Ureter (tissue), 1 donor: ENCODE measurements at places on chromosomes 5 and 9. TPM values are rescaled to one million over a fixed set of nuclear protein-coding genes. Genes with fewer than 3 reads are reported as not detected.

ITGA2 gene
- total RNA-seq, result 40.5 TPM

MCTP1 gene
- total RNA-seq, result 35.8 TPM

SLC1A1 gene
- total RNA-seq, result 5.0 TPM

AHRR gene
- total RNA-seq, result 7.4 TPM

DNA sequence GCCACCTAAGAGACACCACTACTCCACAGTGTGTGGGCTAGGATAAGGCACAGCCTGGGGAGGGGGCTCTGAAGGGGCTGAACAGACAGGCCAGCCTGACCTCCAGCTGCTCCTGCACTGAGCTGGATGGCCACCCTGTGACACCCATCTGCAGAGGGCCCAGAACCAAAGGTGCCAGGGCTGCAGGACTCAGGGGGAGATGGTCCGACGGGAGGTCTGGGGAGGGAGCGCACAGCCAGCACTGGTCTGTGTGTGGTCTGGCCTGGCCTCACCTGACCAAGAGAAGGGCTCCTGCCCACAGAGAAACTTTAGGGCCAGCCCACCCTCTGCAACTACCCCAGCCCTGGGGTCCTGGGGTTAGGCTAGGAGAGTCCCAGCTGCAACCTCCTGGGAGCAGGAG is 789 bp downstream of the LTC4S start:
- DNase-seq, result no peak
